HFFc6 (cell line): ENCODE measurements at places on chromosomes 5 and 9. TPM values are rescaled to one million over a fixed set of nuclear protein-coding genes. Genes with fewer than 3 reads are reported as not detected.

DNA sequence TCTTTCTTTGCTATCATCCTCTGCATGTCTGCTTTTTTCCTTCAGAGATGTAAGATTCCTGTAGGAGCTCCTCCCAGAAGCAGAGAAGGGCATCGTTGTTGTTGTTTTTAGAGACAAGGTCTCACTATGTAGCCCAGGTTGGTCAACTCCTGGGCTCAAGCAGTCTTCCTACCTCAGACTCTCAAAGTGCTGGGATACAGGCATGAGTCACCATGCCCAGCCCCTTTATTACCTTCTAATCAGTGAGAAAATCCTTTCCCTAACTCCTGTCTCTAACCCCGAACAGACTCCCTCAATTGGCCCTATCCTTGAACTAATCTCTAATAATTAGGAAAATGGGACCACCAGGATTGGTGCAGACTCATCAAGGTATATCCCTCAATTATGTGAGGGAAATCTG is 64.4 kb downstream of the GALNT10 start:
- H3K4me3 ChIP-seq: no peak overlapping the region
- no peak overlapping the region for H3K27ac ChIP-seq
- peaks cover 1% of the 10 kb centered on the region; the same call in 1 of the 2 replicates for H3K27me3 ChIP-seq
- peaks cover 27% of the 10 kb centered on the region for H3K36me3 ChIP-seq
- no peak for DNase-seq

Gene MYOT
- total RNA-seq: not detected in 3 replicates

DNA sequence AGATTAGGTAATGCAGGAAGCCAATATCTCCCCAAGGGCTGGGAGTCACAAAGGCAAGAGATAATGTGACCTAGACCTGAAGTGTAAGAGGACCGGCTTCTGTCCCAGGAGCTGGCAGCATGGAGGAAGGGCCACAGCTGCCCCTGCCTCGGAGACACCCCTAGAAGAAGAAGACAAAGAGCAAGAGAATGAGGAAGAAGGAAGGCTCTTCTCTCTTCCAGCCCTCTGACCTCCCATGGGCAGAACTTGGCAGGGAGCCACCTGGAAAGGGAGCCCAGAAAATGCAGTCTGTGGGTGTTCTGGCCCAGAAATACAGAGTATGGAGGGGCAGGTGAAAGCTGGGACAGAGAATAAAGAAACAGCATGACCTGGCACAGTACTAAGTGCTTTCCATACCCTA is 151.0 kb downstream of the C5orf15 start:
- H3K27me3 ChIP-seq: peaks cover 46% of the 10 kb centered on the region
- H3K4me1 ChIP-seq: peaks cover 9% of the 10 kb centered on the region; the same call in 1 of the 2 replicates
- no peak overlapping the region for H3K4me3 ChIP-seq
- no peaks in the 10 kb centered on the region for H3K36me3 ChIP-seq

DNA sequence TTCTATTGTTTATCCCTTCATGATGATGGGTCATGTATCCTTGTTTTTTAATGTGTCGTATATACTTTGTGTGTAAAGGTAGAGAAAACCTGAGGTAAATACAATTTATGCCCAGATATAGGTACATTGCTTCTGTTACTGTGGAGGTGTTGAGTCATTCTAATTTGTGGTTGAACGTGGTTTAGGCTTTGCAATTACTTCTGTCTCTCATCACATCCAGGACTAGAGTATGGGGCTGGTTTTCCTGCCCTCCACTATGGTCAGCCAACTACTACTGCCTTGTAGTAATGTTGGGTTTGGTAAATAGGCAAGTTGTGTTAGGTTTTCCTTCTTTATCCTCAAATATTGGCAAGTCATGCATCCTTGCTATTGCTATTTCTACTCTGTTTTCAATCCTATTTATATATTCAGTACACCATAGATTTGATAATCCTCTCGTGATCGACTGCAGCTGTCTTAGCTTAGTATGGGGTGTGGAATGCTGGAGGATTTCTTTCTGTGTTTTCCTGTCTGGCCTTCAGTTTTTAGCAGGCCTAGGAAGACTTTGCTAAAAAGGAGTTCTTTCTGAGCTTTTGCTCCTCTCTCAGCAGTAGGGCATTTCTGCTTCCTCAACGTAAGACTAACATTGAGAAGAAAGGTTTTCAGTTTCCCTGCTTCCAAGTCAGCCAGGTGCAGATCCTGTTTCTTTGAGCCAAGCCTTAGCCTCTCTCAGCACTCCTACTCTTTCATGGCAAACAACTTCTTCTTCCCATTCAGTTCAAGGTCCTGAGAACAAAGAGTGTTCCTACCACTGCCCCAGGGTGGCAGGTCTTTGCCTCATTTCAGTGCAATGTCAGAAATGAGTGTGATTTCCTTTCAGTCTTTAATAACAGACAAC is 844.4 kb upstream of the CDH18 start:
- peaks cover 6% of the 10 kb centered on the region; the same call in 1 of the 2 replicates for H3K4me1 ChIP-seq
- no peak overlapping the region for H3K4me3 ChIP-seq
- no peaks in the 10 kb centered on the region for H3K27me3 ChIP-seq
- H3K36me3 ChIP-seq: no peaks in the 10 kb centered on the region
- H3K27ac ChIP-seq: no peak overlapping the region

DNA sequence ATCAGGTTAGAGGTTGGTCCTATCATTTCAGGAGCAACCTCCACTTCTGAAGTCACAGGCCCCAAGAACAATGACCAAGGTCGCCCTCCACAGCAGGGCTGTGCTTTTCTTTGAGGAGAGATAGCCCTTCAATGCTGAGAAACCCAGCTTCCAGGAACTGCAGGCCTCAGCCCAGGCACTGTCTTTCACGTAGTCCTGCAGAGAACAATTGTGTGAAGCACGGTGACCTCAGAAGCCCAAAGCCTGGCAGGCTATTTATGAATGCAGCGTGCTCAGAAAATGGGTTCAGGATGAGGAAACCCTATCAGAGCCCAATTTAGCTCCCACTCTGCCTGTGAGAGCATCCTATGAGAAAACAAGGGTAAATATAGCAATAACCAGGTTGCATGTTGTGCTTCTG is 388.3 kb downstream of the PLK2 start:
- peaks cover 7% of the 10 kb centered on the region for H3K36me3 ChIP-seq
- H3K4me3 ChIP-seq: no peak overlapping the region
- H3K27me3 ChIP-seq: no peaks in the 10 kb centered on the region; the same call in 1 of the 2 replicates
- peaks cover 6% of the 10 kb centered on the region; the same call in 1 of the 2 replicates for H3K4me1 ChIP-seq
- no peak for DNase-seq
- H3K27ac ChIP-seq: no peak overlapping the region
